Germinal center (tissue), 1 donor: ENCODE measurements at places on chromosomes 11 and 22.
A peak's percentile ranks its signal among the peaks of the same experiment; 100 is the strongest.

- DNase-seq, result no peak
Measured at GRCh38 chr11:18617688-18618341, 16.3 kb downstream of the SPTY2D1 start.

DNA sequence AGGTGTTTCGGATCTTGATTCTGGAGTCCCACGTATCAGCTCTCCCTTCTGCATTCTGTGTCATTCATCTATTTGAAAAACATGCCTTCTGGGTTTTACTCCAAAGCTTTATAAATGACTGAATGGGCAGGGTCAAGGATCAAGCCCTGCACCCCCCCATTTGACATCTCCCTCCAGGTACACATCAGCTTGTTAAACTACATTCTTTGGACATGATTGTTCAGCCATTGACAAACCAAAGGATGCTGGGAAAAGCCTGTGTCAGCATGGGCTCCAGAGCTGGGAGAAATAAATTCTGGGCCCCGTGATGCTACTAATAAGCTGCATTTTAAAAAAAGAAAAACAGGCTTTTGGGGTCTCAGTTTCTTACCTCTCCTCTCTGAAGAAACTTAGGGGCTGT, 103.7 kb downstream of the DSCAML1 start:
- DNase-seq, result no peak

- no peak for DNase-seq
Measured at GRCh38 chr11:122720107-122720881, 64.8 kb downstream of the UBASH3B start.

DNA sequence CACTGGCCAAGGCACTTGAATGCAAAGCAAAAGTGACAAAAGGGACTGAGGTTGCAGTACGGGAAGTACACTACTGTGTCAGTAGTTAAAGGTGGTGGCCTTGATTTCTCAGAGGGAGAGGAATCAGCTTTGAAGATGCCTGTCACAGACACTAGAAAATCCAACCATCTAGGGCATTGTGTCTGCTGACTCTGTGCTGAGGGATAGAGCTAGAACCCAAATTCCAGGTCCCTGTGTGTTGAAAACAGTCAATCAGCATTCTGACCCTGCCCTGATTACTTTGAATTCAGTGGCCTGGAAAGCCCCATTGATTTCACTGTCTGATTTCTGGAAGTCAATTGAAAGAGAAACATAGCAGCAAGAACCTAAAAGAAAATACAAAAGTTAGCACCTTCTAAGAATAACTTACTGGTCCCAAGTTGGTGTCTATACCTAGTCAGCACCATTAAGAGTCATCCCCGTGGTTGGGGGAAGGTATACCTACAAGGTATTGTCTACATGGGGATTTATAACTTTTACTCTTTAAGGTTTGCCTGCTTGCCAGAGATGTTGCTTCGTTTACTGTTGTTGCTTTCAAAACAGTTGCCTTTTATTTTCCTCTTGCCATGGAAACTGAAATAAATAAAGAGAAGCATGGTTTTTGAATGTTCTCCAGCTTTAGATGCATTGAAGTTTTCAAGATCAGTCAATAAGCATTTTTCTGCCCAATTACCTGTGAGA, 97.3 kb downstream of the PDHX start:
- no peak for DNase-seq

- DNase-seq, result no peak
Measured at GRCh38 chr11:74357449-74357848, 40.8 kb downstream of the PGM2L1 start.

DNA sequence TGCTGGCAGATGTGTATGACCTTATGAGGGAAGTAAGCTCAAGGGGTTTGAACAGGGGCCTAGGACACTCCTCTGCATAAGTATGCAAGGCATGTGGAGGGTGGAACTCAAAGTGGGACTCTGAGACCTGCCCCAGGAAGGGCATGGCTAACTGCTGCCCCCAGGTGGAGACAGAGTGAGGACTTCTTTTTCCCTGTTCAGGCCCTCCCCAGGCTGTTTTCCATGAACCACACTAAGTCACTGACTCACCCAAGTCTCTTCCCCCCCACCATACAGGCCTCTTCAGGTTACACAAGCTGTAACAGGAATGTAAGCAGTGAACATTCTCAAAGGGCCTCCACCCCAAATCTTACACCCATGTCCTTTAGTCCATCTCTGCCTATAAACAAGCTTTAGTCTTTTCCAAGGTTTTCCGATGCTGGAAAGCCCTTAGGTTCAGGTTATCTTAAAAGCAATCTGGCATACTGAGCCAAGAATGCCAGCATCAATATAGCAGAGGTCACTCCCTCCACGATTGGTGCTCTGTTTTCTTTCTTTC, 13.1 kb downstream of the EEF1G start:
- DNase-seq, result peak; percentile 48

DNA sequence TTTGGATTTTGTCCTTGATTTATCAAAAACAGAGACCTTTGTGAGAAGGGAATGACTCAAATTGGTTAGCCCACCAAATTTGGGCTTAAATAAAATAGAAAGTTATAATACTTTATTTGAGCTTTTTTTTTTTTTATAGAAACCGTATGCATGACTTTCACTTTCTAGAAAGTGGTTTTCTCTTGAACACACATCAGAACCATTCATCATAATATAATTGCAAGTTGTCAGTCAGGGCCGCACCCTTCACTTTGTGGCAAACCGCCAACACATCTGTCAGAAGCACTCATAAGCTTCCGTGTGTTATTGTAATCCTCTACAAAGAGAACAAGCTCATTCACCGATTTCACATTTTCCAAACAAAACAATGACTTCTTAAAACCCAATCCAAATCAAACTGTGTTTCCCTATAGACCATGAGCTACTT, 76.1 kb downstream of the SOX6 start:
- DNase-seq, result no peak

DNA sequence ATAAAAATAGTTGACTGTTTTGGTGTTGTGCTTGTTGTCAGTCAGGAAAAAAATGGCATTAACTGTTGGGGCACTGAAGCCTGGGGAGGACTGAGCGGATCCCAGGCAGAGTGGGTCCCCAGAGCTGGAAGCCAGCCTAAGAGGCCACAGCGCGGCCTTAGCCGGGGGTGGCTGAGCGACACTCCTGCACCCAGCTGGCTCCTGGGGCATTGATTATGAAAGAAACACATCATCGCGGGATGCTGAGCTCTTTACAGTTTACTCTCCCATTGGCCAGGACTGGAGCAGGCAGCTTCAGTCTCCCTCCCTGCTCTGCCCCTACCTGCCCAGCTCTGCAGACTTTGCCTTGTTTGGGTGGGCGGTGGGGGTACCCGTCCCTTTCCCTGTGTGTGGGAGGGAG, 121.5 kb downstream of the ST3GAL4 start:
- no peak for DNase-seq

- DNase-seq, result no peak
Measured at GRCh38 chr11:98423933-98424332, 596.8 kb upstream of the CNTN5 start.

GRCh38 chr11:14255238-14255534, 103.8 kb downstream of the RRAS2 start:
- DNase-seq, result no peak

DNA sequence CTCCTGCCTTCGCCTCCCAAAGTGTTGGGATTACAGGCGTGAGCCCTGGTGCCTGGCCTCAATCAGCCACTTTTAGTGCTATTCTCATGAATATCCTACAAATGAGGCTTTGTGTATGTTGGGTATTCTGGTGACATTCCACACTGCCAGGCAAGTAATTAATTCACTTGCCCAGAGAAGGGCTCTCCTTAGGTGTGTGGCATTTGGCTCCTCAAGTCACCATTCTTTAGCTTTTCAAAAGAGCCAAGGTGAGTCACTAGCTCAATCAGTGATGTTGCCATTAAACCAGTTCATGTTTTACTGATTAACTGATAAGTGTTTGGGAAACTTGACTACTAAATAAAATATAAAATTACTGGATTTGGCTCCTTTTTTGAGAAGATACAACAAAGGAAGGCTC, 52.2 kb downstream of the SLC25A17 start:
- DNase-seq, result no peak

GRCh38 chr11:66719111-66719872, 9.7 kb downstream of the SPTBN2 start:
- DNase-seq, result no peak

DNA sequence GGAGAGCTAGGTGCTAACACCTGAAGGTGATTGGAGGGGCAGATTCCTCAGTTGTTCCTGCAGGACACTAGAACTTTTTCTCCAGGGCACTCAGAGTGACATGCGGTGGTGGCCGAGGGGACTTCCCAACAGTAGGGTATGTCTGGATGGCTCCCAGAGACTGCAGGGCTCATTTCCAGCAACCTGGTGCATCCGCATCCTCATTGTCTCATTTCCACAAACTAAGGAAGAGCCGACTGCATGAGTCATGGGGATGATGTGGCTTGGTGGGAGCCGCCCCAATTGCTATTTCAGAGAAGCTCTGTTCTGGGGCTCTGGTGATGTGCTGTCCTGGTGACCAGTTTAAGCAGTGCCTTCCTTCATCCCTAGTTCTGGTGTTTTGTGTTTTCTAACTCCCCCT, 2.8 kb upstream of the ROBO4 start:
- DNase-seq, result no peak

DNA sequence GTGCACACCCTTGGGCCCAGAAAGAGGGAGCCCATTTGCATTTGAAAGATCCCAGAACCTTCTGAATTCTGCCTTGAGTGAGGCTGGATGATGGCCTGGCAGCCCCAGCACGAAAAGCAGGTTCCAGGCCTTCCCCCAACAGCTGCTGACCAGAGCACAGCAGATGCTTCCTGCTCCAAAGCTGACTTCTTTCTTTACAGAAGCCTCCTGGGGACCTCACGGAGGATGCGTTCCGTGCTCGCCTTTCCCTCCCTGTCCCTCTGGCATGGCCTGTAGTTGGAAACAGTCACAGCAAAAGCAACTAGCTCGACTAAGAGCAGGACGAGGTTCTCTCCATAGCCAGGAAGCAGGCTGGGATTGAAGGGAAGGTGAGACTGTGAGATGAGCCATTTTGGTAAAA, 107.7 kb upstream of the B3GAT1 start:
- DNase-seq, result no peak

GRCh38 chr11:14907411-14908213, 15.6 kb upstream of the CYP2R1 start:
- peak; percentile 37 for DNase-seq

- DNase-seq, result no peak
Measured at GRCh38 chr22:36303874-36304273, 50.9 kb downstream of the APOL1 start.

DNA sequence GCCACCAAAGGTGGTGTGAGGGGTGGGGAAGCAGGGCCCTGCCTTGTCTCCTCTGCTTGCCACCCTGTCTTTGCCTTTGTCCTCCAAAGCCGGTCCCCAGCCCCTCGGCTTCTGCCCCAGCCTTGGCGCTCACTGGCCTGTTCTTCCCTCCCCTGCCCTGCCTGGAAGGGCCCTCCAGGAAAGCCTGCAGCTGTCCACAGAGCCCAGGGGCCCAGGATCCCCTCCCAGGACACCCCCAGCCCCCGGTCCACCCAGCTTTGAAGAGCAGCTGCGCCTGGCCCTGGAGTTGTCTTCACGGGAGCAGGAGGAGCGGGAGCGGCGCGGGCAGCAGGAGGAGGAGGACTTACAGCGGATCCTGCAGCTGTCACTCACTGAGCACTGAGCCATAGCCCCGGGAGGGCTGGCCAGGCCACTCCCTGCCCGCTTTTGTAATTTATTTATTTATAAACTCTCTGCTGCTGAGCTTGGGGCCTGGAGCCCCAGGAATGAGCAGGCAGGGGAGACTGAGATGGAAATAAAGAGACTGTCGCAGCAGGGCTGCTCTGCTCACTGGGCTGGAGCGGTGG, 1.3 kb upstream of the SSH3 start:
- no peak for DNase-seq

DNA sequence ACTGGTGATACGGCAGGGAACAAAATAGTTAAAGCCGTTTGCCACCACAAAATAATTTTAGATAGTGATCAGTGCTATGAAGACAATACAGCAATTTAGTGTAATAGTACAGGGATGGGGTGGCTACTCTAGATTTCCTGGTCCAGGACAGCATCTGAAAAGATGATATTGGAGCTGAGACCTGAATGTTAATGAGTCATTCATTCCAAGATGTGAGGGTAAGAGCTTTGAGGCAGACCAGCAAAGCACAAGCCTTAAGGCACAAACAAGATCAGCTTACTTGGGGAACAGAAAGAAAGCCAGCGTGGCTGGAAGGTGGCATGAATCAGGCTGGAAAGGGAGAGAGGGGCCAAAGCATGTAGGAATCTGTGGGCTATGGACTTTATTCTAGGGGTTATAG, 132.3 kb downstream of the TRIM44 start:
- no peak for DNase-seq

- peak; percentile 90 for DNase-seq
Measured at GRCh38 chr11:85647604-85648299, at the start of gene TMEM126A. TMEM126A (plus strand) TSS chr11:85647967; CDS start chr11:85650256, 2,289 bp downstream.

- DNase-seq, result no peak
Measured at GRCh38 chr11:130480711-130481140, 32.3 kb downstream of the ADAMTS15 start.

DNA sequence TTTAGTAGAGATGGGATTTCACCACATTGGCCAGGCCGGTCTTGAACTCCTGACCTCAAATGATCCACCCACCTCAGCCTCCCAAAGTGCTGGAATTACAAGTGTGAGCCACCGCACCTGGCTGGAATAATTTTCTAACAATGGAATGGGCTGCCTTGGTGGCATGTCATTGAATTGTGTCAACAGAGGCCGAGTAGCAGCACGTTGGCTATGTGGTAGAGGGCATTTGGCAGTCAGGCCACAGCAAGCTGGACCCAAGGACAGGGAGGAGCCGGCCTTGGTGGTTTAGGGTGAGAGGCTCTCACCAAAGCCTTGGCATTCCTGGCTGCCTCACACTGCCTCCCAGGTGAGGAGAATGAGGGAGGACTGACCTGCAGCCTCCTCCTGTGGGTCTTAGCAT, 4.1 kb upstream of the NIPSNAP1 start:
- no peak for DNase-seq

DNA sequence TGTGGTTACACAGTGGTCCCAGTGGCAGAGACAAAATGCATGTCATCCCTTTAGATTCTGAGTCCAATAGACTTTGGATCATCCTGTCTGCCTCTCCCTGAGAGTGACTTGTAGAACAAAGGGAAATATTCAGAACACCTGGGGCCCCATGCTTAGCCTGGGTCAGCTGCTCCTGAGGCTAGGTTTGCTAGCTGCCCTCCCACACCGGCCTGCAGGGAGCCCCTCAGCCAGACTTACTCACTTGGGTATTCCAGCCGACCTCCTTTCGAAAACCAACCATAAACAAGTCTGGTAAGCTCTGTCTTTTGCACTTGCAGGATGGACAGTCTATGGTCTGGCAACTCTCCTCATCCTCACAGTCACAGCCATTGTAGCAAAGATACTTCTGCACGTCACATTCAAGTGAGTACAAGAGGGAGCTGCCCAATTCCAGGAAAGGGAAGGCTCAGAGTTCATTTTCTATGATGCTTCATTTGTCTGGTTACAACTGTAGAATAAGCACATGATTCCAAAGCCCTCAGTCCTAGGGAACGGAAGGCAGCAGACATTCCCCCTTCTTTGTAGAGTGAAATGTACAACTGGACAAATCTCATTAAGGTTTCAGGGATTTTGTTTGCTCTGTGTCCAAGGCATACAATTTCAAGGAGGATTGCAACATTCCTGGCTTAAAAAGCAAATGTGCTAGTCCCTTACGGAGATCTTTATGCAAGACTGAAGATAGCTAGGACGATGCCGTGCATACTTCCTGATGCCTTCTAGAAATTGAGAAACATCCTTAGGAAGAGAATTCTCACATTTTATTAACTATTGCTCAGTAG, 65.5 kb upstream of the EMID1 start:
- DNase-seq, result no peak

- DNase-seq, result no peak
Measured at GRCh38 chr11:95660038-95660437, 129.5 kb downstream of the FAM76B start.
